ENCODE measurements at places on chromosomes 3 and 15.

GRCh38 chr15:90870354-90871138 lies 2.2 kb downstream of the FURIN start:
- DNase-seq: no peak

DNA sequence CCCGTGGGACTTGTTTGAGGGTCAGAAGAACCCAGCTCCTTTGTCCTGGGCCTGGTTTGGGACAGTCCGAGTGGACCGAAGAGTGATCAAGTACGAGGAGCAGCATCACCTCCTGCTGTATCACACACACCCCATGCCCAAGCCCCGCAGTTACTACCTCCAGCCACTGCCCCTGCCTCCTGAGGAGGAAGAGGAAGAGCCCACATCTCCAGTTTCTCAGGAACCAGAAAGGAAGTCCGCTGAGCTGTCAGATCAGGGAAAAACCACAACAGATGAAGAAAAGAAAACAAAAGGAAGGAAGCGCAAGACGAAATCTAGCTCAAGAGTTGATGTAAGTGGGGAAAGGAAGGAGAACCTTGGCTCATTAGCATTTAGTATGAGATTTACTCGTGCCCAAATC lies 3.3 kb upstream of the P2RY12 start:
- no peak for DNase-seq

DNA sequence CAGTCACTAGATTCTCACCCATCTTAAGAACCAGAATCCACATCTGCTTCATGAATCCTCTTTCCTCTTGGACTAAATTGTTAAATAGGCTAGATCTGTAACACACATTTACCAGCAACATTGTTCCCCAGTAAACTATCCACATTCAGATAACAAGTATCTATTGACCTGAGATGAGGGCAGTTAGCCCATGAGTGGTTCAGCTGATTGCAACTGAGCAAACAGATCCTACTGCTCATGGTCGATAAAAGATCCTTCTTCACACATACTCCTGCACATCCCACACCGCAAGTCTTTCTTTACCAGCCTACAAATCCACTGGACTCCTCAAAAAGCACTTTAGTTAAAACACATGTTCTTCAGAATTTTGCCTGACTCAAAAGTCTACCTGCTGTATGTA lies 59.2 kb downstream of the UACA start:
- no peak for DNase-seq

GRCh38 chr3:84039099-84039498 lies 919.7 kb upstream of the CADM2 start:
- DNase-seq: peak; percentile 0

DNA sequence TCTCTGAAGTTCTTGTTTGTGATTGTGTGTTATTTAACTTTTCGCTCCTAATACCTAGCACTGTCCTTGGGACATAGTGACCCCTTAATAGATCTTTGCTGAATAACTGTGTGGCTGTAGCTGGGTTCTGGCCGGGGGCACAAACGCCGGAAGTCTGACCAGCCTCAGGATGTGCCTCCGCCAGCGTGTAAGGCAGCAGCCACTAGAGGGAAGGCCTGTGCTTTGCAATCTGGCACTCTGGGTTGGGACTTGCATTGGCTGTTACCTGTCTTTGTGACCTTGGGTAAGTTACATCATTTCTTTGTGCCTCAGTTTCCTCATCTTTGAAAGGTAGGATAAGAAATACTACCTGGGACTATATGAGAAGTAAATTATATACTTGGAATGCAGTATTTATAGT lies 158.7 kb downstream of the GHSR start:
- DNase-seq: no peak

DNA sequence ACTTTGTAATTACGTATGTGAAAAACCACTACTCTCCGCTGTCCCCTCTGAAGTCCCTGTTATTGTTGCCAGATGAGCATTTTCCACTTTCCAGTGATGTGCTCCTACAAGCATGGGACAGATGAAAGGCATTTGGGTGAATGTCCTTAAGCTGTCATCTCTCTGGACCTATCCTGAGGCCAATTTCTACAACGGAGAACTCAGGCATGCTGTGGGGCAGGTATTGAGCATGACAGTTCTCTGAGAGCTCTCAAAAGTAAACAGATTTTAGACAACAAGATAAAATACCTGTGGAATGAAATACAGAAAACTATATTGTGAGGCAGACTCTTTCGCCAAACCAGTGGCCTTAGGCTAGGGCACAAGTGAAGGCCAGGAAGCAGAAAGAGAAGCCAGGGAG lies 656.5 kb upstream of the NR2F2 start:
- DNase-seq: no peak

DNA sequence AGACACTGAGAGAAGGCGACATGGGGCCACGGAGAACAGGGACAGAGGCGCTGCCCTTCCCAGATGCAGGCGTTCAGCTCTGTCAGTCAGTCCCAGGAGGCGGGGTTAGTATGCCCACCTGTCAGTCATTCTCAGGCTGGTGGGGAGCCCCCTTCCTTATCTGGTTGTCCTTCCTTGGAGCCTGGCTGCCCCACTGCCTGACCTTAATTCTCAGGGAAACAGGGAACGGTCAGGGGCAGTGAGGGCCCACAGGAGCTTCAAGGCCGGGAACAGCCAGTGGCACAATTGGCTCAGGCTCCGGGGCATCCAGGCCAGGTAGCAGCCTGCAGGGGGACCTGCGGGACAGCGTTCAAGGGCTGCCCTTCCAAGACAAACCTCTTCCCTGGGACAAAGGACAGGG lies 133.2 kb downstream of the CHSY1 start:
- DNase-seq: no peak

DNA sequence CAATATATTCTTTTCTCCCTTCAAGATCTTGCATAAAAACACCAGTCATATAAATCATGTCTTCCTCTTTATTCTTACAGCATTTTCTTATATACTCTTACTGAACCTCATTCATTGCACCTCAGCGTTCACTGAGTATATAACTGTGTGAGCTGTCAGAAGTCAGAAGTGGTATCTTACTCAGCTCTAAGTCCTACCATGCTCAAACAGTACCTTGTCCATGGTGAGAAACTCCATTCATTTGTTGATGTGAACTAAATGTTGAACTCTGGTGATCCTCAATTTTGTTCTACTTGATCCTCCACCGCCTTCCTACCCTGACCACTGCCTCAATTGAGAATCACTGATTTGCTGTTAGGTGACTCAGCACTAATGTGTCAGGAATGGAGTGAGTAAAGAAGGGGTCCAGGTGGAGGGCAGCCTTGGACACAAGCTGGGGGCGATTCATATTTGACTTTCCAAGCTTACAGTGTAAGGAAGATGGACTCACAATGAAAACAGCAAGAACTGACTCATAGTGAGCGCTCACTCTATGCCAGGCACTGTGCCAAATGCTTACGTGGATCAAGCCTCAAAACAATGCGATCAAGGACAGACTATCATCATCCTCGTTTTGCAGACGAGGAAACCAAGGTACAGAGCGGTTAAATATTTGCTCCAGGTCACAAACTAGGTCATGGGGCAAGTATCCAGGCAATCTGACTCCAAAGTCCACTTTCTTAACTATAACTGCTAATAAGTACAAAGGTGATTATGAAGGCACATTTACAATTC lies 13.5 kb upstream of the ZFYVE19 start:
- DNase-seq: peak; percentile 67

DNA sequence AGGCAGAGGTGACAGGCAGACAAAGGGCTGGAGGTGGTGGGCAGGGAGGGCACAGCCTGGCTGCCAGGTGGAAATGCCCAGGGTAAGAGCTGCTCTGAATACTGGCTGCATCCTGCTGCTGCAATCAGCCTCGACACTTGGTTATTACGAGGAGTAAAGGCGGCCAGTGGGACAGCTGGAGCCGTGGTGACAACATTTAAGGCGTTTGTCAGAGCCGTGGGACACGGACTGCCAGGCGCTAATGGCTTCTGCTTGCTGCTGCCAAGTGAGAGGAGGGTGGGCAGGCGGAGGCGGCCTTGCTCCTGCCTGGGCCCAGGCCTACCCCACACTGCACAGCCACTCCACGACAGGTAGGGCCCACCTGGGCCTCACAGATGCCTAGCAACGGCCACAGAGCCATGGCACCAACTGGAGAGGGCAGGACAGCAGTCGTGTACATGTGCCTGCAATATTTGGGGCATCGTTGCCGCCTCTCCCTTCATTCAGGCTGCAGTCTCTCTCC lies 49.2 kb upstream of the TMEM115 start:
- DNase-seq: no peak

DNA sequence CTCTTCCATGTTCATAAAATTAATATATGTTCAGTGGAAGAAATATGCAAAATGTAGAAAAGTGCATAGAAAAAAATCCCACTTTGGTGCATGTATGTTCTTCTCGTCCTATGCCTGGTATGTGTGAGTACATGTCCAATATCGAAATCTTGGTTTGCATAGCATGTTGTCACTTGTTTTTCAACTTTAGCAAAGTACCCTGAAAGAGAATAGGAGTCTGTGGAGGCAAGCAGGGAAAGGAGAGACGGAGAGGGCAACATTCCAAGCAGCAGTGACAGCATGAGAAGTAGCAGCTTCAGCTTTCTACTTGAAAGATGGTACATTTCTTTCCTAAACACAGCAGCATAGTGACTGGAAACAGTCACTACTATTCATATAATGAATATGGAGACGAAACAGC lies 56.8 kb upstream of the CACNA2D3 start:
- DNase-seq: no peak

DNA sequence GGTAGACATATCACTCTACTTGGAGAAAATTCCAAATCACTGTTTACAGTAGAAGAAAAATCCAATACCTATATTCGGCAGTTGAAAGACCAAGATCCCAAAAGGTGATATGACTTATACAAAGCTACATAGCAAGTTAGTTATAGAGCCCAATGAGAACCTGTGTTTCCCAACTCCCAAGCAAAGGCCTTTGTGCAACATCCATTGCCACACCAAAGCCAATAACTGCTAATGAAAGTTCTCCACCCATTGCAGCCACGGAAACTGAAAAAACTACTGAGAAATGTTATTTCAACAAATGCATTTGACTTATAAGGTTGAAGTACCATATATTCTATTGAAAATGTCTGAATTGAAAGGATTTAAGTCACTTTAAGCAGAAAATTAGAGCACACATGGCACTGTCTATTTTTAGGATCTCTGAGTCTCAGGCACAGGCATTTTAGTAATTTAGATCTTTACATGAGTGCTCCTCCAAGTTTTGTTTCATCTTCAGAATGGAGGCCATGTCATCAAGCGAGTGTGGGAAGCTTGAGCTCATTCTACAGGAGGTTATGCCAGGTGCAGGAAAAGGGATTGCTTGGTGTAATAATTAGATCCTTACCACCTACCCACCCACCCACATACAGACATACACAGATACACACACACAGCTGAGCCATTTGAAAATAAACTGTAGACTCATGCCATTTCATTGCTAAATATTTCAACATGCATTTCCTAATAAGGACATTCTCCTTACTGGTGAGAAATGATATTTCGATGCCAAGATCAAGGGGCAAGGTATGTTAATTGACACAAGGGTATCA lies 19.7 kb upstream of the ANO10 start:
- DNase-seq: no peak

DNA sequence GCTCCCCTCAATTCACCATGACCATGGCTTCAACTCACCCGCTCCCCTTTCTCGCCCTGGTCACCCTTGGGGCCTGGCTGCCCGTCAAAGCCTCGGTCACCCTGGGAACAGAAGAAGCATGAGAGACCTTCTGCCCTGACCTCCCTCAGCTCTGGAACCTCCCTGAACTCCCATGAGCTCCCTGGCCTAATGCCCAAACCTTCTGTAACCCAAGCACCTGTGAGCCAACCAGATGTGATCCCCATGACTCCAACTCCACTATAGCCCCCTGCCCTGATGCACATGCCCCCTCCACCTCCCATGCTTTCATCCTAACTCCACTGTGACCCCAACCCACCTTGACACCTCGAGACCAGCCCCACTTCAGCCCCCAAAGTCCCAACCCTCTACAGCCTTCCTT lies 3.5 kb upstream of the UCN2 start:
- DNase-seq: no peak

DNA sequence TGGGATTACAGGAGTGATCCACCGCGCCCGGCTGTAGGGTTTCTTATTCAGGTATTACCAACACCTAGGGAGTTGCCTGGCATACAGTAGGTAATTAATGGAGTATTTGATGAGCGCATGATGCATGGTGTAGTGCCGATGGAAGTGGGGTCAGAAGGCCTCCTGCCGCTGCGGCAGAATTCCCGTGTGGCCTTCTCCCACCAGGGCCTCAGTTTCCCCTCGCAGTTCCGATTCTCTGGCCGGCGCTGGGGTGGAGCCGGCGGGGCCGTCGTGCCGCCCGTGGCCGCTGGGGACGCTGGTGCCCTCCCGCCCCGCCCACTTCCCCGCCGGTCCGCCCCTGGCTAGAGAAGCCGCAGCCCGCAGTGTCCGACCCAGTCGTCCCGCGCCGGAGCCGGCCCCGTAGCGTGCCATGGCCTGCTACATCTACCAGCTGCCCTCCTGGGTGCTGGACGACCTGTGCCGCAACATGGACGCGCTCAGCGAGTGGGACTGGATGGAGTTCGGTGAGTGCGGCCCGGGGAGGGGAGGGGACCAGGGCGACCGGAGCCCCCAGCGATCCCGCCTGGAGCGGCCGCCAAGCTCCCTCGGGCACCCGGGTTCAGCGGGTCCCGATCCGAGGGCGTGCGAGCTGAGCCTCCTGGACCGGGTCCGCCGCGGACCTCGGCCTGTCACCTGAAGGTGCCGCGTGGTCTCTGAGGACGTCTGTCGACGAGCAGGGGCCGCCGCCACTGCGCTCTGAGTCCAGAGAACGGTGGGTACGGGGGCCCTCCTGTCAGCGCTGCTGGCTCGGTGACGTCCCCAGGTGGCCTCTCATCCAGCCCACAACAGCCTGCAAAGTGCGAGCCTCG lies at the start of gene IRAK2:
TSS of gene IRAK2 (plus strand) at position 374 of the 848 bp plus-strand sequence. CDS start at position 410, 36 bp downstream.
- DNase-seq: no peak

DNA sequence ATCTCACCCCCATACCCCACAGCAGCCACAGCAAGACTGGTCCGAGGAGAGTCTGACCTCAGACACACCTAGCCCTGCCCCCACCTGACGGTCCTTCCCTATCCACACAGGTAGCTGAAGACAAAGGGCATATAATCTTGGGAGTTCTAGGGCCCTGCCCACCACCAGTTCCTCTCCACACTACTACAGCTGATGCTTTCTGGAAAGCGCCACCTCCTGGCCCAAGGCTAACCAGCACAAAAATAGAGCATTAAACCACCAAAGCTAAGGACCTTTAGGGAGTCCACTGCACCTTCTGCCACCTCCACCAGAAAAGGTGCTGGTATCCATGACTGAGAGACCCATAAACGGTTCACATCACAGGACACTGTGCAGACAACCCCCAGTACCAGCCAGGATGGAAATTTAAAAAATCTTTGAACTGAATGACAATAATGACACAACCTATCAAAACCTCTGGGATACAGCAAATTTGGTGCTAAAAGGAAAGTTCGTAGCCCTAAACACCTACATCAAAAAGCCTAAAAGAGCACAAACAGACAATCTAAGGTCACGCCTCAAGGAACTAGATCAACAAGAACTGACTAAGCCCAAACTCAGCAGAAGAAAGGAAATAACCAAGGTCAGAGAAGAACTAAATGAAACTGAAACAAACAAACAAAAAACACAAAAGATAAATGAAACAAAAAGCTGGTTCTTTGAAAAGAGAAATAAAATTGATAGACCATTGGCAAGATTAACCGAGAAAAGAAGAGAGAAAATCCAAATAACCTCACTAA lies 122.1 kb upstream of the TPRG1 start:
- no peak for DNase-seq
